ENCODE measurements at places on chromosomes 1 and 21.

DNA sequence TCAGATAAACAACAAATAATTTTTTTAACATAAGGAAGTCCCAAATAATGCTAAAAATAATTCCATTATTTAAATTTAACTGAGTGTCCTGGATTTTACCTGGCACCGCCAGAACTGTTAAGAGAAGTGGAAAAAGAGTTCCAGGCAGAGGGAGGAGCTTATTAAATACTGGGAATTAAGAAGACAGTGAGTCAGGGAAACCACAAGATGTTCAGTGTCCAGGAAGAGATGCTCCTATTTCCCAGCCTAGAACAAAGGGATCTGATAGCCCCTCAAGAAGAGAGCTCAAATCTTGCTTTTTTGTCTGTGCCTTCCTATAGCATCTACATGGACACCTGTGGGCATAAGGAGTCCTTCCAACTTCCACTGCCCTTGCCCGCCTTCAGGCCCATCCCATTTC lies 85.9 kb downstream of the PGM1 start:
- no peak for DNase-seq

- no peak for DNase-seq
These were observed 3.6 kb downstream of the C1orf232 start for GRCh38 chr1:26164861-26165842.

- no peak for DNase-seq
These were observed 231.9 kb downstream of the TRABD2B start for GRCh38 chr1:47765236-47765635.

GRCh38 chr1:67355745-67356424 lies 48.2 kb downstream of the IL12RB2 start:
- no peak for DNase-seq

DNA sequence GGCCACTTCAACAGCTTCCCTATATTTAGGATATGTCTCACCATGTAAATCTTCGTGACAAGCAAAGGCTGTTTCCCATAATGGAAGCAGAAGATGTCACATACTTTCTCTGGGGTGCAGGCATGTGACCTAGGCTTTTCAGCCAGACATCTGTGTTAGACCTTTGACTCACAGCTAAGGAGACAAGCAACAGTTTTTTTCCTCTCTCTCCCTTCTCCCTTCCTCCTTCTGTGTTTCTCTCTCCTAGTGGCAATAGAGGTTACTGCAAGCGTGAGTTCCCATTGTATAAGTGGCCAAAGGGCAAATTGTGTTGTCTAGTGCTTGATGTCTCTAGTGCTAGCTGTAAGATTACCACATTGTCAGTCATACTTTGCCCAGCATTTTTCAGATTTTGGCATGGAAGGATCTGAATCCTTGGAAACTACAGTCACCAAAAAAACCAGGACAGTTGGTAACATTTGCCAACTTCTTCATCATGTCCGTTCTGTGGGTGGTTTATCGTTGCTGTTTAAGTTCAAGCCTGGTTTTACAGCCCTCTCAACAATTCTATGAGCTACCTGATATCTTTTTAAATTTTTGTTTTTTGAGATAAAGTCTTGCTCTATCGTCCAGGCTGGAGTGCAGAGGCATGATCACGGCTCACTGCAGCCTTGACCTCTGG lies 44.4 kb upstream of the RABGAP1L start:
- DNase-seq: no peak

GRCh38 chr1:228150461-228151179 lies 890 bp downstream of the GJC2 start:
- DNase-seq: no peak

DNA sequence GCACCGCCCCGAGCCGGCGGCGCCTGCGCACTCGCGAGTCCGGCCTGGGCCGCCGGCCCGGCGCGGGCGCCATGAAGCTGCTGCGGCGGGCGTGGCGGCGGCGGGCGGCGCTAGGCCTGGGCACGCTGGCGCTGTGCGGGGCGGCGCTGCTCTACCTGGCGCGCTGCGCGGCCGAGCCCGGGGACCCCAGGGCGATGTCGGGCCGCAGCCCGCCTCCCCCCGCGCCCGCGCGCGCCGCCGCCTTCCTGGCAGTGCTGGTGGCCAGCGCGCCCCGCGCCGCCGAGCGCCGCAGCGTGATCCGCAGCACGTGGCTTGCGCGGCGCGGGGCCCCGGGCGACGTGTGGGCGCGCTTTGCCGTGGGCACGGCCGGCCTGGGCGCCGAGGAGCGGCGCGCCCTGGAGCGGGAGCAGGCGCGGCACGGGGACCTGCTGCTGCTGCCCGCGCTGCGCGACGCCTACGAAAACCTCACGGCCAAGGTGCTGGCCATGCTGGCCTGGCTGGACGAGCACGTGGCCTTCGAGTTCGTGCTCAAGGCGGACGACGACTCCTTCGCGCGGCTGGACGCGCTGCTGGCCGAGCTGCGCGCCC lies at the start of gene B3GALT6:
TSS of gene B3GALT6 (plus strand) at position 30 of the 588 bp plus-strand sequence. CDS start at position 72, 42 bp downstream.
- peak; percentile 38 for DNase-seq

- DNase-seq: peak; percentile 30
These were observed 867 bp downstream of the PTGFRN start for GRCh38 chr1:116910379-116911187.

GRCh38 chr1:161702250-161702649 lies 4.8 kb upstream of the FCRLA start:
- DNase-seq: no peak

GRCh38 chr1:100891380-100891779 lies 3.3 kb downstream of the EXTL2 start:
- DNase-seq: no peak

DNA sequence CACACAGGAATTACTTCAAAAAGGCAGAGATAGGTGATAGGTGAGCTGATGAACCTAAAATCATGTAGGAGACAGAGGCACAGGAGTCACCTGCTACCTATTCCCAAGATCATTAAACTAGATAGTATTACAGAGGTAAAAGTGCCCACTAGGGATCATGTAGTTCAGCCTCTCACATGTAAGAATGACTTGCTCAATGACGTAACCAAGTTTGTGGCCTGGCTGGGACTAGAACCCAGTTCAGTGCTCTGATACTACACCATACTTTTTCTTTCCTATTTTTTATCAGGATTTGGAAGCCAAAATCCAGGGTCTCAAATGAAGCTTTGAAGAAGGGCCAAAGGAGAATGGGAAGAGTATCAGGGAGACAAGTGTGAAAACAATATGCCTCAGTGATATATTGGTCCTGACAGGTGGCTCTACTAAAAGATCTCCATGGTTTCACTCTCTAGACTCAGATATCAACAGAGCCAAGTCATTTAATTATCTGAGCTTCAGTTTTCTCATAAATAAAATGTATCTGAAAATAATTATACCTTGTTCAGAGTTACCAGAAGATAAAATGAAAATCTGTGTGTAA lies 87.3 kb upstream of the SLFNL1 start:
- no peak for DNase-seq

- no peak for DNase-seq
These were observed 25.6 kb downstream of the SLC26A9 start for GRCh38 chr1:205917466-205918238.

DNA sequence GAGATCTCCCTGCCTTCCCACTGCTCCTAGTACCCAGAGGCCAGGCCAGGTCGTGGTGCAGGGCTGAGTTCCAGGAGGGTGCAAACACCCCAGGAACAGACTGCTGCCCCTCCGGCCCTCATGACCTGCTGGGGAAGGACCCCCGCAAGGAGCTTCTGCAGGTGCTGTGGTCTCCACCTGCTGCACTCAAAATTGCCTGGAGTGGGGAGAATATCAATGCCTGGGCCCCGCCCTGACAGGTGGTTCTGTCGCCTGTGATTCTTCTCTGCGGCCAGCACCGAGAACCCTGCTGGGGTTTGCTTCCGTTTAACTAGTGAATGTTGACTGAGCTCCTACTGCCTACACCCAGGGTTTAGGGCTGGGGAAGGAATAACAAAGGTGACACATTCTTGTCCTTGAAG lies 2.1 kb upstream of the TFF3 start:
- DNase-seq: no peak

GRCh38 chr1:154716614-154717527 lies 108.9 kb upstream of the ADAR start:
- DNase-seq: no peak

DNA sequence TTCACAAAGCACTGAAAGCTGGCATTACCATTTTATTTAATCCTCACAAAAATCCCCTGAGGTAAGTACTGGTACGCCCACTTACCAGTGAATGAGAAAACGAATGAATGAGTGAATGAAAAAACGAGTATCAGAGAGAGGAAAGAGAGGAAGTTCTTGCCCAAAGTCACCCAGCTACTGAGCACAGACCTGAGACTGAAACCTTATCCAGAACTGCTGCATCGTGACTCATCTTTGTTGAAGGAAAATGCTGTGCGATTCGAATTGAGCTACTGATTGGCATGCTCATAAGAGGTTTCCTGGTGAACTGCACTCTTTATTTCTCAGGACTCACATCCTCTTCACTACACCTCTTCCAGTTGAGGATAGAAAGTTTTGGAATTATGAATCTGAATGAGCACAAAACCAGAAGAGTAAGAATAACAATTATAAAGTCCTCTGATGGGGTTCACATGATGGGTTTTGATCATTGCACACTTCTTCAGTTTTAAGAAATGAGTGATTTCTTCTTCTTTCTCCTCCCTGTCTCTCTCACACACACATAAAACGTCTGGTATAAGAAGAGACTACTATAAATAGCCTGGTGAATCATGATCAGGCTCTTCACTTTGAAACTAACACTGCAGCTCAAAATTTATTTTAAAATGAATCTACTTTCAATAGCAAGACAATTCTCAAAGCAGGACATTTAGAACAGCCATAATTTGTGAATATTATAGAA lies 32.1 kb downstream of the IL12RB2 start:
- no peak for DNase-seq

DNA sequence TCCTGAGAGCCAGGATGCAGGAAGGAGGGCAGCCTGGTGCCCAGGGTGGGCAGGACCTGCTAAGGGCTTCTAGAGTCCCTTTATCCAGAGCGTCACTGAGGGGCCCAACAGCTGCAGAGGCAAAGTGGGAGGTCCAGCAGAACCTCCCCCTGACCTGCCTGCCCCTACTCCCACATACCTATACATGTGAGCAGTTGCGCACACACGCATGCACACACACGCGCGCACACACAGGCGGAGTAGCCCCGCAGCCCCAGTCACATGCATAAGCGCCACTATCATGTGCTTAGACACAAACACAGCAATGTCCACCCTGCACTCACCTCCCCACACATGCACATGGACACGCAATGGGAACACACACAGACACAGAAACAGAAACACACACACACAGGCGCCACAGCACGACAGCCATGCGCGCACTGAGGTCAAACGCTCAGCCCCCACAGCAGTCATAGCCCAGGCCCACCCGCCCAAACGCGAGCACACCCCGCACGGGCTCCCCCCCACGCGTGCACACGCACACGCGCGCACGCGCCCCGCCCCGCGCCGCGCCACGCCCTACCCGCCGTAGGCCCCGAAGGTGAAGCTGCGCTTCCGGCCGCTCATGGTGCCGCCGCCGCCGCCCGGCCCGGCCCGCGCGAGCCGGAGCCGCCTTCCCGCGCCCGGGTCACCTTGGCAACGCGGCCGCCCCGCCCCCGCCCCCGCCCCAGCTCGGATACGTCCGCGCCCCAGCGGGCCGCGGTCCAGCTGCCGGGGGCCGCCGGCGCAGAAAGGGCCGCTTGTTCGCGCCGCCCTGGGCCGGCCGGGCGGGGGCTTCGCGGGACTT lies 17.7 kb downstream of the RAP1GAP start:
- DNase-seq: peak; percentile 45

DNA sequence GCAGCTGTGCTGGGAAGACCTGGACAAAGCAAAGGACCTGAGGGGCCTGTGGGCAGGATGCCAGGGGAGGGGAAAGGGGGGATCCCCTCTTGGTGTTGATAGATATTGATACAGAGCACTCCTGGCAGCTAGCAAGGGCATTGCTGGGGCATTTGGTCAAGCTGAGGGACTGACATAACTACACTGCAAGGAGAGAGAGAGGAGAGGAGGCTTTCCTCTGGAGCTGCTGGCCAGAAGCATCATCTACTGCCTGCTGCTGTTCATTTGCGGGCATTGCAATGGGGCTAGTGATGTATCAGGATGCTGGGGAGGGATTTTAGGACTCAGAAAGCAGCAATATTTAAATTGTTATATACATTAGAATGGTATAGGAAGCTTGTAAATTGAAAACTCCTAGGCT lies 142.0 kb downstream of the ZNF648 start:
- DNase-seq: no peak

Measured in stimulated activated CD4-positive, alpha-beta T cell treated with anti-CD3 and anti-CD28 coated beads, Interleukin-1b, Interleukin-23, amount 100 ng/mL, for 24 hours (primary cell).